CD4-positive, alpha-beta T cell treated with Interleukin-17A for 1 hour (primary cell): ENCODE measurements at places on chromosomes 1 and 21.
A peak's percentile ranks its signal among the peaks of the same experiment; 100 is the strongest.

GRCh38 chr1:179937668-179938254 lies 16.8 kb upstream of the CEP350 start:
- DNase-seq: no peak

- no peak for DNase-seq
These were observed 14.0 kb downstream of the ARHGEF16 start for GRCh38 chr1:3468236-3469103.

- no peak for DNase-seq
These were observed 2.8 kb upstream of the CAPN9 start for GRCh38 chr1:230744382-230744781.

DNA sequence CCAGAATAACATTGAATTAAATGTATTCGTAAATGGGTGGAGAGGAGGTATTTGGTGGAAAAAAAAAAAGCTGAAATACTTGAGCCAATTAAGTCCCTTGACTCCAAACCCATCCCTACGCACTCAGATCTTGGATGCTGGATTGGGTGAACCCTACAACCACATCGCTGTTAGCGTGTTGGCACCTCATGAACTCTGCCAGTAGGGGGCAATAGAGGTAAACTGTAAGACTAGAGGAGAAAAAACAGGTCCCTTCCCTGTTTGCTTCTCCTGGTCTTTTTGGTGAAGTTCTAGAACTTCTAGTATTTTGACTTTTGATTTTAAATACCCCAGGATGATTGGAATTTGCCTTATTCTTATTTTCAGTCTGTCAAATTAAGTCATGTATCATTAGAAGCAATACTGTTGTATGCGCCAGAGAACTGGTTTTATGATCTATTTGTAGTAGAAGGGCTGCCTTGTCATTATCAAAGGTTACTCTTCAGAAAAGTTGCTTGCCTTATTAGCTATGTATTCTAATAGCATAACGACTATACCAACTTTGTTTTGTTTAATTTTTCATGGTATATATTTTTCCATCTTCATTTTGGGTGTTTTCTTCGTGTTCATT lies 1.9 kb upstream of the OR13G1 start:
- peak; percentile 39 for DNase-seq

- peak; percentile 64 for DNase-seq
These were observed 38.8 kb downstream of the HLCS start for GRCh38 chr21:36927719-36928117.

- DNase-seq: peak; percentile 47
These were observed 530.2 kb downstream of the PTPRC start for GRCh38 chr1:199168888-199169585.

GRCh38 chr1:85134583-85135391 lies 66.0 kb downstream of the SYDE2 start:
- no peak for DNase-seq

GRCh38 chr1:156379420-156380165 lies 10.6 kb downstream of the RHBG start:
- DNase-seq: no peak

DNA sequence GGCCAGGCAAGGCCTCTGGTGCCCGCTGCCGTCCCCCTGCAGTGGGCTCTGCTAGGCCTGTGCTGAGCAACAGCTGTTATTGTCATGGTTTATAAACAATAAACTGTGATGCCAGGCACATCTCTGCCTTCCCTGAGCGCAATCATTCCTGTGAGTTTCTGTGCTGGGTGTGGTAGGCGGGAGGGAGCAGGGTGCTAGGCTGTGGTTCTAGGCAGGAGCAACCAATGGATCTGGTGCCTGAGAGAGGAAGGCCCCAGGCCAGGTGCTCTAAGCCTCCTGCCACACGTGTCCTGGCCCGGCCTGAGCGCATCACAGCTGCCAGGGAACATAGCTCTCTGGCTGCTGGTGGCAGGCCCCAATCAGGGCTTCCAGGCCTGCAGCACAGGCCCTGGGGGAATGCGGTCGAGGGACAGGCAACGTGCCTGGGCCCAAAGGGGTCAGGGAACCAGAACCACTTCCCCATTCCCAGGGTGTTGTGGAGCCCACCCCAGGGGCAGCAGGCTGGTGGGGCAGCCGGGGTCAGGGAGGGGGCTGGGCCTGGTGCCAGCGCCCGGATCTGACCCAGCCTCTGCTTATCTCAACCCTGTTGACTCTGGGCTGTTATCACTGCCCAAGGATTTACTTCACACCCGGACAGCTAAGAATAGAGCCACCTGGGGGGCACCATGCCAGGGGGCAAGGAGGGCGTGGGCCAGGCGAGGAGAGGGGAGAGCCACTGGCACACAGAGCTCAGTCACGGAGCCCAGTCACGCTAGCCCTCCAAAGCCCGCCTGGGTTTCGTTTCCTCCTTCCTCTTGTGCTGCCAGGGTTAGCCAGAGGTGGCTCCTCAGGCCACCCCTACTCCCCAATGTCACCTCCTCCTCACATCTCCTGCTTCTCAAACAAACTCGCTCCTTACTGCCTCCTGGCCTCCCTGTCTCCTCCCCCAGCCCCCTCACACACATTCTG lies 11.5 kb downstream of the TRIM46 start:
- no peak for DNase-seq

GRCh38 chr1:25096307-25097150 lies 135.8 kb downstream of the SYF2 start:
- no peak for DNase-seq

- DNase-seq: no peak
These were observed 128.2 kb downstream of the KCNN3 start for GRCh38 chr1:154741741-154742495.

- no peak for DNase-seq
These were observed 87.8 kb upstream of the ATF3 start for GRCh38 chr1:212520746-212521145.

DNA sequence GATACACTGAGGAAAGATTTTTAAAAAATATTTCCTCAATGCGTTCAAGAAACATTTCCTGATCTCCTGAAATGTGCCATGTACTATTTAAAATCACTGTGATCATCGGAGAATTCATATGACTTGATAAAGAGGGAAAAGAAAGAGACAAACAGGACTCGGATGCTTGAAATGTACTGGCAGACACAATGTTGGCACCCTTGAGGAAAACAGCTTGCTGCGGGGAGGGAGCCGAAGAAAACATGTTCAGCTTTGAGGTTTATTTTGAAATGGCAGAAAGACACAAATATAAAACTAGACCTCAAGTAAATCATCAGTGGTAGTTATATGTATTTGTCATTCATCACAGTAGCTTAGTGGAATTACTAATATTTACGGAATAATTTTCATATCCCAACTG lies 100.9 kb upstream of the BRINP3 start:
- no peak for DNase-seq

- no peak for DNase-seq
These were observed 26.4 kb upstream of the DARS2 start for GRCh38 chr1:173798078-173798477.

DNA sequence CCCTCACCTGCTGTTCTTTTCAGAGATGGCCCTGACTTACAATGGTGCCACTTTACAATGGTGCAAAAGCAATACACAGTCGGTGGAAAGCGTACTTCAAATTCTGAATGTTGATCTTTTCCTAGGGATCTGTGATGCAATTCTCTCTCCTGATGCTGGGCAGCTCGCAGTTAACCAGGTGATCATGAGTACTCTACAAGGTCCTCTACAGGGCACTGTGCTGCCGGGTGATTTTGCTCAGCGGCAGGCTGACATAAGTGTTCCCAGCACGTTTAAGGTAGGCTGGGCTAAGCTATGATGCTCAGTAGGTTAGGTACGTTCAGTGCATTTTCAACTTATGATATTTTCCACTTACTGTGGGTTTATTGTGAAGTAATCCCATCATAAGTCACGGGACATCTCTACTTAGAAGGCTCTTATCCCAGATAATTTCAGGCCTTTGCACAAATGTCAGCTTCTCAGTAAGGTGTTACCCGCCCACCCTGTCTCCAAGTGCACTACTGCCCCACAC lies 126.5 kb downstream of the KCNN3 start:
- DNase-seq: no peak

DNA sequence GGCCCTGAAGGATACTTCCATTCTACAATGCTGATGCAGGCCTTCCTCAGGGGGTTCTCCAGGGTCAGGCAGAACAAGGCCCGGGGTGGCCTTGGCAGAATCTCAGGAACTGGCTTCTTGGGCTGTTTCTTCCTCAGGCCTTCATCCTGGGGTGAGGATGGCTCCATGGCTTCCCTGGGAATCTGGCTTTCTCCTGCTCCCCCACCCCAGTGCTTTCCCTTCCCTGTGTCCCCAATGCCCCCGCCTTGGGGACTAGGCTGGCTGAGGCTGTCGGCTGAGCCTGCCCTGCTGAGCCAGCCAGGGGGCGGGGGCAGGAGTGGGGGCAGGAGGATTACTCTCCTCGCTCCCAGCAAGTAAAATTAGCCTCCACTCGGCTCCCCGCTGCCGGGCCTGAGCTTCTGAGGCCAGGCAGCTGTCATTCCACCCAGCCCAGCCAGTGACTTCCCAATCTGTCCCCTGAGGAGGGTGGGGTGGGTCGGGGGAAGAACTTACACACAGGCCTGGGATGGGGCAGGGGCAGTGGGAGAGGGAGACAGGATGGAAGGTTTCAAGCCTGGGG lies at the start of gene CACNA1S:
Gene CACNA1S, minus strand, starts transcription at position 254 of the 559 bp plus-strand sequence. Its CDS starts 87 bp downstream, at position 167.
- DNase-seq: no peak

- no peak for DNase-seq
These were observed 13.0 kb upstream of the SLC19A1 start for GRCh38 chr21:45555251-45555556.

DNA sequence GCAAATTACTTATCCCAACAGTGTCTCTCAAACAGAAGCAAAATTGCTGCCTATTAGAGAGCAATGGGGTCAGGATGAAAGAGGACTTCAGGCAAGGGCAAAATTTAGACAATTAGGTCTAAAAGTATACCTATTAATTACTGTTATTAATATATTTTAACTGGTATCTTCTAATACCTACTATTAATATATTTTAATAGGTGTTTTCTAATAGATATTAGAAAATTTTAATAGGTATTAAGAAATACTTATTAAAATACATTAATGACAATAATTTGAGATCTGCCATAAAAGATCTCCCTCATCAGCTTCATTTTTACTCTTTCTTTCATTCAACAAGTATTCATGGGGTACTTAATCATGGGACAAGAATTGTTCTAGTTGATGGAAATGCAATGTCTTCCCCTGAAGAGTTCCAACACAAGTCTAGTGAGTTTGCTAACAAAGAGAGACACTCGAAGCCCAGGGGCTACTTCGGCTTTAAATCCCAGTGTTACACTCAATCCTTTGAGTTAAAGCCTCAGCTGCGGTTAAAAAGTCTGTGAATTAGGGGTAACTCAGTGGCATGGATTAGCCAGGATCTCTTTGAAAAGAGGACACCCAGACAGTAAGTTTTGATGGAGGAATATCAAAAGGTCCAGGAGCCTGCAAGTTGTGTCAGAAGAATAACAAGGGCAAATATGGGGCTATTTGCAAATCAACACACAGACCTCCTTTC lies 44.1 kb downstream of the STYXL2 start:
- DNase-seq: no peak

- no peak for DNase-seq
These were observed 438.3 kb downstream of the CAMTA1 start for GRCh38 chr1:7223334-7224080.

DNA sequence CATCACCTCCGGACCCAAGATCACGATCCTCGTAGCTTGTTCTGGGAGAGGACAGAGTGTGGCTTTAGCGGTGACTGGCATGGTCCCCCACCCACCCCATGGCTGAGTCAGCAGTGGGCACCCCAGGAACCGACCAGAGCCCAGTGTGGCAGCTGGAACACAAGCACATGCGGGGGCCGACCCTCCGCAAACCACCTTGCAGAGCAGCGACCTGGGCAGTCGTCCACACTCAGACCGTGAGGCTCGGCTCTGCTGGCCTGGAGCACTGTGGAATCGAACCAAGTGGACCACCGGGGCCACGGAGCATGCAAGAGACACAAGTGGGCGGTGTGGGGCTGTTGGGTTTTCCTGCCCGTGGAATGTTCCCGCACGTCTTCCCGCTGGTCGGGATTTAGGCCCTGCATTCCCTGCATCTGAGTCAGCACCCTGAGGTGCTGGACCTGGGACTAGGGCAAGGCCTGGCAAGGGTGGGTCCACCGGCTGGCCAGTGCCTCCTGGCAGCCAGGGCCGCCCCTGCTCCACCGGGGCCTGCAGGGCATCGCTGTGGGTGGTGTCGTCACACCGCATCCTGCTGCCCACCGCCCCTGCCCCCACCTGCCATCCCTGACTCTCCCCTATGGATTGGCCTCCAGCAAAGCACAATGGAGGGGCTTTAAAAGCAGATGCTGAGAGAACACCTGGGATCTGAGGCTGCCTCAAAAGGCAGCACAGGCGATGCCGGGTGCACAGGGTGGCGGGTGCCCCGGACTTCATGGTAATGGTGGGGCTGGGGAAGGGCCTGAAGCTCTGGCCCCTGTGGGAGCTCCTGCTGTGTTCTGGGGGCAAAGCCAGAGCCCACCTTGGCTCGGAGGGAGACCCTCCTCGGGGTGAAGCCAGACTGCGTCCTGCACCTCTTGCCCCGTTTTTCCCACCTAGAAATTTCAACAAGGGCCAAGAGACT lies 18.5 kb downstream of the MORN1 start:
- DNase-seq: no peak

GRCh38 chr1:7698641-7699040 lies 72.5 kb upstream of the VAMP3 start:
- no peak for DNase-seq

- DNase-seq: no peak
These were observed 32.6 kb upstream of the RD3 start for GRCh38 chr1:211524521-211524920.

GRCh38 chr1:193358419-193358818 lies 172.0 kb upstream of the B3GALT2 start:
- no peak for DNase-seq

GRCh38 chr1:162983671-162984425 lies 85.3 kb upstream of the RGS4 start:
- no peak for DNase-seq

DNA sequence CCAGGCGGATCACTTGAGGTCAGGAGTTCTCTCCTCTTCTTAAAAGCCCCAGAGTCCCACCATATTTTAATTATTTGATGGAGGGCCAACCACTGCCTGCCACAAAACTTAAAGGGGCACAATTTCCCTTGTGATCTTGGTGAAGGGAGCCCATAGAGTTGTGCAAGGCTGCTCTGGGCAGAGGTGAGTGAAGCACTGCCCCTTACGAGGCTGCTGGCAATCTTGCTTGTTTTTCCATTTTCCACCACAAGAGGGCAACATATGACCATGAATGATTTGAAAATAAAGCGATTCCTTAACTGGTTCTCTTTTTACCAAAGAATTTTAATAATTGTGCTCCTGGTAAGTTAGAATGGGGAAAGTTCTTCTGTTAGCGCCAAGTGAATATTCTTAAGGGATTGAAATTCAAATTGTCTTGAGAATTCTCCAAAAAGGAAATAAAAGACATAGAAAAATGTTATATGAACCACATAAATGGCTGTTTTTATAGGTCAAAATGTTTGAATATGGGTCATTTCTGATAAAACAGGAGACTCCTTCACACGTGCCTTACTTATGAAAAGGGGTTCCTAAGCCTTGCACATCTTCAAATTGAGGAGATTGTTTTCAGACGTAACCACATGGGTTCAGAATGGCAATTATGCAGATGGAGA lies 22.7 kb downstream of the PGM1 start:
- DNase-seq: peak; percentile 85

GRCh38 chr1:87243573-87243972 lies 85.1 kb upstream of the LMO4 start:
- no peak for DNase-seq

- no peak for DNase-seq
These were observed 25.9 kb downstream of the GNPAT start for GRCh38 chr1:231266811-231267322.
